ENCODE measurements at places on chromosomes 5 and 9.

- no peak for DNase-seq
These were observed 60.2 kb downstream of the COMMD10 start for GRCh38 chr5:116144991-116145390.

DNA sequence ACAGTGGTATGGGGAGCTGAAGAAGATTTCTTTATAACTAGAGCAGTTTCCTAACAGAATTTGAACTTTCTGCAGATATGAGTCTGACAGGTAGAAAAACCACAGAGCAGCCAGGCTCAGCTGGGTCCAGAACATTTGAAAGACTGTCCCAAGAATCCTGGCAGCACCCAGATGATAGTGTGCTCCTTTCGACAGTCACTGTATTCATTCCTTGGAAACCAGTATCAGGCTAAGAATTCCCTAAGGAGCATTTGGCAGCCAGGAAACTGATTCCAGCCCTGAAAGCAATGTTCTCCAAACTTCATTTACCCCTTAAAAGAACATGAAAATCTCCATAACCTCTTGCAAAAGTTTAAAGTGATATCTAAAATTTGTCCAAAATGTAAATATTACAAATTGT lies 123.0 kb upstream of the MTAP start:
- no peak for DNase-seq

GRCh38 chr5:138686668-138687067 lies 66.6 kb upstream of the CTNNA1 start:
- no peak for DNase-seq

GRCh38 chr5:2163940-2164490 lies 281.3 kb upstream of the IRX4 start:
- DNase-seq: no peak

DNA sequence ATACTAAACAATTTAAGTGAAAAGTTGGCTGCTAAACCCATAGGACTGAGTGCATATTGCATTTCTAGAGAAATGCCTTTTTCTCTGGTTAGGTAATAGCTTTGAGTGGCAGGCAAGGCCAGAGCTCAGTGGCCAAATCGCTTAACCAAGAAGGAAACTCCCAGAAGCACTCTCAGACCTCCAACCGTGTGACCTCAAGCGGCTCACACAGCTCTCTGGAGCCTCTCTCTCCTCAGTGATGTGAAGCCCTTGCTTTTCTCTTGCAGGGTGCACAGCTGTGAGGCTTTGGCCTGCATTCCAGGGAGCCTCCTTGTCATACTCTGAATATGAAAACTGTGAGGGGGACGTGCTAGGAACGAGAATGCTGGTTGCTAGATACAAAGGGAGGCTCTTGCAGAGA lies 106.7 kb downstream of the INSYN2B start:
- DNase-seq: no peak

DNA sequence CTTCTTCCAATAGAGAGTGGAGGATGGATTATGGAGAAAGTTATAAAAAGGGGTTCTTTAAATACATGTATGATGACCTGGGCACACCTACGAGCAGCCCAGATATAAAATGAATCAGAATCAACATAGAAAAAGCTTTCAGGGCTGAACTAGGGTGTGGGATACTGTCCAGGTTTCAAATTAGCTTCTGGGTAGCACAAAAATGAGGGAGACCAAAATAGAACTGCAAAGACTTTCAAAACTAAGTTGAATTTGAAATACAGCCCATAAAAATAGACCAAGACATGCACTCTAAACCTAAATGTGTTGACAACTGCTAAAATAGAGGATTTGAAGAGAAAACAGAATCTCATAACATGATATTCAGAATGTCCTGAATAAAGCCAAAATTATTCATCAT lies 17.0 kb downstream of the ZNF484 start:
- no peak for DNase-seq

DNA sequence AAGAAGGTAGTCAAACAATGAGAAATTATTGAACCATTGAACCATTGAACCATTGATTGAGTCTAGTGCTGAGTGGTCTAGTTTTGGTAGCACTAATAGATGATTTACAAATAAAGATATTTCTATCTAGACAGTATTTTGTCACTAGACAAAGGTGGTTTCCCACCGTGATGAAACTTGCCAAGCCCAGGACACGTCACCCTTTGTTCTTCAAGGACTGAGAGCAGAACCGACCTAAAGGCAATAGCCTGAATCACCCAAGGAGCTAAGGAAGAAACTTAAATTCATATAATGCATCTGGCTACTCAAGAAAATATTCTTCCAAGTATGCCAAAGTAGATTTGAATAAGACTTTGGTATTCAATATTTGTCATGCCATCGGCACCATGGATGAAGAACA lies 103.3 kb downstream of the ESM1 start:
- no peak for DNase-seq

DNA sequence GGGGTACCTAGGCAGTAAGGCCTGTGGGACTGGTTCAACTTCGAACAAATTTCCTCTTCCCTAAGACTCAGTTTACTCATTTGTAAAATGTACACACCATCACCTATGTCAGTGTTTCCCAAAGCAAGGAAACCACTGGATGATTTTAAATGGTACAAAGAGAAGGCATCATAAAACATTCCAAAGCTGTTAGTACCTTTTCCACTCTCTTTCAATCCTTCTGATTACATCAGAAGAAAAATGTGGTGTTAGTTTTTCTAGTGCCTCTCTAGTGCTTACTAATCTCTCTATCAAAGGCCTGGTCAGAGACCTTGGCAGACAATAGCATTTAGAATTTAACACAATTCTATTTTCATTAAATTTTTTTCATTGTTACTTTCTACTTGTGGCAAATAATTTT lies 18.1 kb downstream of the NR6A1 start:
- DNase-seq: no peak

- no peak for DNase-seq
These were observed 137.0 kb downstream of the MRPS30 start for GRCh38 chr5:44945743-44946142.

DNA sequence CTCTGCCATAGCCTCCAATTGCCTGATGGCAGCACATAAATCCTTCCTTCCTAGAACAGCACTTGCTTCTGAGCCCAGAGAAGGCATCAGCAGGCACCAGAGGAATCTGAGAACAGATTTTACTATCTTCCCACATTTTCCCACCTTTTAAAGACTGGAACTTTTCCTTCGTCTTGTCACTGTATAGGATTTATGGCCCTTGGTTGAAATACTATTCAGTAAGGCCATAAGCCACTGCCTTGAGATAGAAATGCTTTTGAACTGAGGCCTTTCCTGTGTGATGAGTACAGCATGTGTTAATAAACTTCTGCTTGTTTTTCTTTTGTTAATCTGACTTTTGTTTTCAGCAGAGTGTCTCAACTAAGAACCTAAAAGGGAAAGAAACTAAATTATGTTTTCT lies 84.3 kb downstream of the MRPS27 start:
- DNase-seq: no peak

DNA sequence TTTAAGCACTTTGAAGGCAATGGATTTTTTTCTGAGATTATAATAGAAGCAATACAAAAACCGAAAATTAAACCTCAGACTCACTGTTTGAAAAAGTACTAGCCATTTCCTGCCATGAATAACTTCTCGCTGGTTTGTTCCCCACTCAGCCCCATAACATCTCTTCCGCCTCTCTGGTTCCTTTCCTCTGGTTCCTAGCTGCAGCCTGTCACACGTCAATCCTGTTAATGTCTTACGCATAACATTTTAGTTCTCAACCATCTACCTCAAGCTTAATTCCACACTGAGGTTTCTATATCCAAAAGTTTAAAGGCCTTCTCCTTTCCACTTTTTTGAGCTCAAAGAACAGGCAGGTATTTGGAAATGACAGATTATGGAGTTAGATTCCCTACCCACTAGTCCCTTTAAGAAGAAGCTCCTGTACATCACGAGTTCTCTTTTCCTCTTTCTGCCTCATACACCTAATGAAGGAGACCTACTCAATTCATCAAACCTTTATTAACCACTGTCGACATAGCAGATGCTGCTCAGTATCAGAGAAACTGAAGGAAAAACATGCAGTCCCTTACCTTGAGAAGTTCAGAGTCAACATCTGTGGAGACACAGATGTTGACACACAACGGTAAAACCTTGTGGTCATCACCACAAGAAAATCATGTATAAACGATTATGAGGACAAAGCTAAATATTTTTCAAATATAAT lies 243.0 kb upstream of the PTGER4 start:
- no peak for DNase-seq

DNA sequence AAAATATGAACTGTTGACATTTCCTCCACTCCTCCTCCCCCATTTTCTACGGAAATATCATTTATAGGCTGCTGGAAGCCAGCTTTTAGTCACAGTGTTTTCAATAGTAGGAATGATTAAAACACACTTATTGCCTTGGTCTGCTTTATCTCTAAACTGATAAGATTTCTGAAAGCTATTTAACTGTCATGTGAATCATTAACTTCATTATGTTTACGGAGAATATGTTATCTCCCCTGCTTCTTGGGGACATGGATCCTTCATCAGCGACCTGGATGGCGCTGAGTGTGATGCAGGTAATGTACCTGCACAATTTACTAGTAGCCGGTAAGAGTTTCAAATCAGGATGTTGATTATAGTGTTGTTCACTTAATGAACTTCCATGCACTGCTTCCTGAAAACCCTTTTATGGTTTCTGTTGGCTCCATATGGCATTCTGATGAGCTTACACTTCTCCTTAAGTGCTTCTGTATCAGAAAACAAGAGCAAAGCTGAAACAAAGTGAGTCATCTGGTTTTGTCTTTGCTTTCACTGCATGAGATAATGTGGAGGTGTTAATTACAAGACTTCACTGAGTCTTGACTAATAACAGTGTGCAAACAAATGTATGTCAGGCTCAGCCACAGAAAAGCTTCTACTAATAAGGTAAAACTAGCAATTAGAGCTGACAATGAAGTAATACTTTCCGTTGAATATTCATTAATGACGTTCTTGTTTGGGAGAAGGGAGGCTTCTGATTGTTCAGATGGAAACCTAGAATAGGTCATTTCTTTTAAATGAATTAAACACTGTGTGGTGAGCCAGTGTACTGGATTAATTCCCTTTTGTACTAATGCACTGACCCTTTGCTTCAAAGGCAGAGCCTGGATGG lies 162.4 kb upstream of the ZNF608 start:
- no peak for DNase-seq

DNA sequence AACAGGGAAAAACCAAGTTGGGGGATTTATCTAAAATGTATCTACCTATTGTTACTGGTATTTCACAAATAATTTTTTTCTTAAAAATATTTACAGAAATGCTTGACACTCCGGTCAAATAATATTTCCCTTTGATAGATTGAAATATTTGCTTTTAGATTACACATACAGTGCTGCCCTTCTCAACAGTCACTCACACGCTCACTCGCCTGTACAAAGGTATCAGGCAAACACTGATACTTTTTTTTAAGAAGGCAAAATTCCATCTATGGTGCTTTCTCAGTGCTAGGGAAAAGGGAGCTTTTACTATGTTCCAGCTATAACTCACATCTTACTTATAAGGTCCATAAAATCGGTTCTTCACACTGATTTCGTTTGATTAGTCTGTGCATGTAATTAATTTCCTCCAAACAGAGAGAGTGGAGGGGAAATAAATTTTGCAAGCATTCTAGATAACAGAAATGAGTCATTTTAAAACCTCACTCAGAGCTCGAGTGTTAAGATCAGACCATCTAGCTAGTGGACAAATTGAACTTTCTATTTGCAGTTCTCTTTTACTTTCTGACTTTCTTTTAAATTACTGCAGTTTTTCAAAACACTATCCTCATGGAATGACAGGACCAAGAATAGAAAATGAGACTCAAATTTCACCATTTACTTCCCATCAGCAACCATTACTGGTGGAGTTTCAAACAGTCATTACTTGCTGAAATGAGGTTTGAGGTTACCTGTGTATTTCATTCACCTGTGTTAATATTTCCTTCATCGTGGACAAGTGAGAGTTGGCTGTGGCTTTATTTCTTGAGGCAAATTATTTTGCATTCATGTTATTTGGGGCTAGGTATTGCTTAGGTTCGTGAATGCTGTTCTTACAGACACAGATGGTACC lies 273.2 kb downstream of the RAB3C start:
- no peak for DNase-seq

DNA sequence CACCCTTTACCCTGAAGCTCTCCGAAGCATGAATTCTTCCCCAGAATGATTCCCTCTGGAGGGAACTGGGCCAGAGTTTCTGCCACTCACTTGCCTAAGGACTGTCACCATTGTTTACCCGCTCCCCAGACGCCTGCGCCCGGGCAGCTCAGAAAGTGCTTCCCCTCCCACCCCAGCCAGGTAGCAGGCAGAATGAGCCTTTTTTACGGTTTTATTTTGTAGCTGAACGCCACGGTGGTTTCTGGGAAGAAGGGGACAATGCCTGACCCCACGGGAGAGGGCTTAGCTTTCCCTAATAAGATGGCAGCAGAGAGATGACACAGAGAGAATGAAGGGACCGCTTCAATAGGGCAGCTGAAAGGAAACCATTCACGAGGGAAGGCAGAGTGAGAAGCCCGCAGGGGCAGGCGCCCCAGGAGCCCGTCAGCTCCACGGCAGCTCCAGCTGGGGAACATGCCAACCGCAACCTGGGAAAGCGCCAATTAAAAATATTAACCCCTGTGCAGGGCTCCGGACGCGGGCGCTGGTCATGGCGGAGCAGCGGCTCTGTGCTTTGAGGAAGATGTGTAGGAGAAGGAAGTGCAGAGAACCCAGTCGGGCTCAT lies 20.4 kb upstream of the NTNG2 start:
- no peak for DNase-seq

DNA sequence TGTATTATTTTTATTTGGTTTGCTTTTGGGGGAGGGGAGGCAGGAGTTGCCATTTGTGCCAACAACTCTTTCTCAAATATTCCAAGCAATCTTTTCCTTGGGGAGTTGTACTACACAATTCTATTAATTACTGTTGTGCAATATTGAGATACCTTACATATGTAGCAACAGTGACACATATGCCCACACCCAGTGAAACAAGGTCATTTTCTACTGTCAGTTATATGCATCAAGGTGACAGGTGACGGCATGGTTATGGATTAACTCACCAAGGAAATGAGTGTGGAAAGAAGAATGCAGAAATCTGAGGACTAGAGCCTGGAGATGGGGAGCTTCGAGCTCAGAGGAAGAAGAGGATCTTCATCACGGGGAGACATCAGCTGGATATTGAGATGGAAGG lies 17.9 kb upstream of the MSMP start:
- DNase-seq: no peak

DNA sequence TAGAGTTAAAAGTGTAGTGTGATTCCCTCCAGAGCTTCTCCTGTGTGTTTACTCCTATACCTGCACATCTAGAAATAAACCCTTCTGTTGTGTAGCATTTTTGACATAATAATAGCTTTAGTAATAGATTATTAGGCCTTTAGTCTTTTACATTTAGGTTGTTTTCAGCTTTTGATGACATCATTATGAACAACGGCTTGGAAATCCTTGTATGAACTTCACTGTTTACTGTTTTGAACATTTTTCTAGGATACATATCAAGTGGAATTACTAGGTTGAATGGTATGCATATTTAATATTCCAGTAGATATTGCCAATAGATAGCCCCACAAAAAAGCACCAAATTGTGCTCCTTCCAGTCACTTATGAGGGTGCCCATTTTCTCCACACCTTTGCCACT lies 174.0 kb downstream of the ARHGAP26 start:
- no peak for DNase-seq

GRCh38 chr9:3308609-3309008 lies 217.2 kb downstream of the RFX3 start:
- DNase-seq: no peak

GRCh38 chr5:155064580-155064979 lies 51.0 kb downstream of the KIF4B start:
- no peak for DNase-seq

GRCh38 chr9:99025616-99026270 lies 79.2 kb upstream of the TGFBR1 start:
- DNase-seq: no peak

All from SK-N-MC (cell line).